Smooth muscle cell of bladder (primary cell): ENCODE measurements at places on chromosomes 7 and 10. TPM values are rescaled to one million over a fixed set of nuclear protein-coding genes. Genes with fewer than 3 reads are reported as not detected.

CXCL12 gene
- 135 and 150 TPM in 2 replicates for total RNA-seq

RGR gene
- not detected in 2 replicates for total RNA-seq

POMZP3 gene
- total RNA-seq = 4.7 and 4.9 TPM in 2 replicates

HTR7 gene
- total RNA-seq = 0.92 and 2.4 TPM in 2 replicates

JAKMIP3 gene
- 0.14 and 0.55 TPM in 2 replicates for total RNA-seq

CAMK2G gene
- 19.6 and 21.9 TPM in 2 replicates for total RNA-seq

C10orf67 gene
- total RNA-seq = 0.14 TPM in 1 of 2 replicates, not detected in the other

GPR85 gene
- 3.1 and 3.3 TPM in 2 replicates for total RNA-seq

ACSM6 gene
- not detected in 2 replicates for total RNA-seq

FRMPD2 gene
- under 0.01 TPM in 1 of 2 replicates, not detected in the other for total RNA-seq

ANKRD2 gene
- total RNA-seq = 0.71 and 1.2 TPM in 2 replicates

ENTPD1 gene
- 0.74 and 4.0 TPM in 2 replicates for total RNA-seq

IDE gene
- 25.5 and 26.2 TPM in 2 replicates for total RNA-seq

GPAM gene
- total RNA-seq = 21.8 and 37.4 TPM in 2 replicates

KCP gene
- total RNA-seq = 0.14 and 0.46 TPM in 2 replicates

CDNF gene
- 1.1 and 2.2 TPM in 2 replicates for total RNA-seq

ANKRD22 gene
- not detected in 2 replicates for total RNA-seq

ATRNL1 gene
- under 0.01 and 0.18 TPM in 2 replicates for total RNA-seq

SFR1 gene
- total RNA-seq = 4.8 and 6.1 TPM in 2 replicates

ABCC2 gene
- 1.6 and 2.4 TPM in 2 replicates for total RNA-seq

ADAM22 gene
- total RNA-seq = 0.28 and 0.37 TPM in 2 replicates

VSTM4 gene
- total RNA-seq = 5.8 and 9.1 TPM in 2 replicates

UCN3 gene
- not detected in 2 replicates for total RNA-seq

GIMAP6 gene
- 0.14 and 0.18 TPM in 2 replicates for total RNA-seq

CDK6 gene
- total RNA-seq = 16.4 and 18.1 TPM in 2 replicates

DOCK4 gene
- total RNA-seq = 5.4 and 6.8 TPM in 2 replicates

POLL gene
- 9.5 and 10.0 TPM in 2 replicates for total RNA-seq

RABGEF1 gene
- total RNA-seq = 32.9 and 39.4 TPM in 2 replicates

SPDYE18 gene
- total RNA-seq = 0.09 and 0.14 TPM in 2 replicates

CYP26A1 gene
- total RNA-seq = 0.09 and 0.14 TPM in 2 replicates

ZNF33A gene
- total RNA-seq = 9.7 and 10.1 TPM in 2 replicates

SLIT1 gene
- under 0.01 TPM in 1 of 2 replicates, not detected in the other for total RNA-seq
